ENCODE measurements at places on chromosomes 1 and 21.

DNA sequence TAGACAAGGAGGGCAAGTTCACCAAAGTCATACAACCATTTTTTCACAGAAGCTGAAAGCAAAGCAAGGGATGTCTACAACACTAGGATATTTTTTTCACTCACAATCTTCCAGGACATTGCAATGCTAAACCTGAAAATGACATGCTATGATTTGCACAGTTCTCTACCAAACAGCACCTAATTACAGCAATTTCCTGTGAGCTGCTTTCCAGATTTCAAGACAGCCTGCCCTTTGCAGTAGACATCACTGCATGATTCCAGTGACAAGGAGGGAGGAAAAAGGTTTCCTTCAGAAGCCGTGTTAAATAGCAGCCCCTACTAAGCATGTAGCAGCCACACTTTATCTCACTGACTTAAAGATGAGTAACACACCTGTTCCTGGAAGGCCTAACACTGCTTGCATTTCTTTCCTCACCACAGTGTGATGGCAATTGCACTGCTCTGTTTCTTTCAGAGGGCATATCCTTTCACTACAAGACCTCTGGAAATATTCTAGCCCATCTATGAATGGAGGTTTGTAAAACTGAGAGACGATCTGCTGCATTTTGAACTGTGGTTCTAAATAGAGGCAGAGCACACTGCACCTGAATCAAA lies 97.1 kb downstream of the DUSP10 start:
- DNase-seq = no peak

- DNase-seq = no peak
Measured at GRCh38 chr1:160546942-160547341, 23.9 kb upstream of the SLAMF6 start.

GRCh38 chr1:37846647-37847339 lies 12.6 kb downstream of the MTF1 start:
- DNase-seq = no peak

- DNase-seq = no peak
Measured at GRCh38 chr1:121517586-121518230, 332.9 kb downstream of the SRGAP2C start.

DNA sequence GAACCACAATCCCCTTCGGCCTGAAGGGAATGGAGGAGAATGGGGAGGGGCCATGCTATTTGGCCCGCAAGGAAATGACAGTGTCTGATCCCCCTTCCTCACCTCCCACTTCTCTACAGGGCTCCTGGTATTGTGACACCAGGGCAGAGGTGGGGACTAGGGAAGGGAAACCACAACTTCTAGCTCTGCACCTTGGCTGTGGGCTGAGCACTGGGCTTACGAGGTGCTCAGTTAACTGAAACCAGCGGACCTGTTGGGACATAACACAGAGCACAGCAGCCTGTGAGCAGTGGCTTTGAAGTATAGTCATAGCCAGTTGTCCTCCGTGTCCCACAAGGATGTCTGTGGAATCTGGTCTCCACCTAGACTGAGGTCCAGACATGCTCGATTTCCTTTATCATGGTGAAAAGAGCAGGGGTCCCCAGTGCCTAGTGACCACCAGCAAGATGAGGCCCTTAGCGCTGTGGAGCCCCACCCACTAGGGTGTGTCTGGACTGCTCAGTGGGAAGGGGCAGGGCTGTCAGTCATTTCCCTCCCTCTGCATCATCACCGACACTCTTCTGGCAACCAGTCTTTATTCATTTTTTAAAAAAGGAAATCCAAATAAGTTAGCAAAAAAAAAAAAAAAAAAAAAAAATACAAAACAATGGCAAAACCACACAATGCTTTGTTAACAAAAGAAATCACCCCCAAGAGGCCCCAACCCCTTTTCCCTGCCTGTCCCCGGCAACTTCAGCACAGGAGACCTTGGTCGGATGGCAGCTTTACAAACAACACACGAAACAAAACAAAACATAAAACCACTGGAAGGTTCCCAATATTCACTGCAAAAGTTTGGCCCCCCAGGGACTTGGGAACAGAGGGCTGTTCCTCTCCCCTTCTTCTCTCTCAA lies 3.0 kb downstream of the MYOG start:
- no peak for DNase-seq

- no peak for DNase-seq
Measured at GRCh38 chr1:91406773-91407389, 2.2 kb upstream of the HFM1 start.

DNA sequence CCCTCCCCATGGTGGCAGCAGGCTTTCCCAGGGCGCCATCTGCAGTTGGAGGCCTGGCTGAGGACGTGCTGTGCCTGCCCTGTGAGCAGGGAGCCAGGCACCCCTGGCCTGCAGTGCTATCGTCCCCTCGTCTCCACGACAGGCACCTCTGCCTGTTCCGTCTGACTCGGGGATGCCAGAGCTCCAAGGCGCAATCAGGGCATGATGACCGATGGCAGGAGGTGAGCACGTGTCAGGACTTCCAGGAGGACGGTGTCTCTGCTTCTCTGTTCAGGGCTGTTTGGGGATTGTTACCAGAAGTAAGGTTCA lies 125.2 kb downstream of the PCBP3 start:
- no peak for DNase-seq

- no peak for DNase-seq
Measured at GRCh38 chr1:51558375-51558924, 39.4 kb upstream of the EPS15 start.

GRCh38 chr1:18739897-18740296 lies 109.3 kb downstream of the PAX7 start:
- DNase-seq = no peak

DNA sequence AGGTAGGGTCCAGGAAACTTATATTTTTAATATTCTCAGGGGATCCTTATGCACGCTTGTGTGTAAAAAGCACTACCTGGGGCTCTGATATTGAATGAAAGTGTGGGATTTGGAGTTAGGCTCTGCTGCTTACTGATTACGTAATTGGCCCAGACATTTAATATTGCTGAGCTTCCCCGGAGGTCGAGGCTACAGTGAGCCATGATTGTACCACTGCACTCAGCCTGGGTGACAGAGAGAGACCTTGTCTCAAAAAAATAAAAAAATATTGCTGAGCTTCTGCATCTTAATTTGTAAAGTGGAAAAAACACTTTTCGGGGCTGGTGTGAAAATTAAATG lies 62.2 kb upstream of the KIF26B start:
- no peak for DNase-seq

DNA sequence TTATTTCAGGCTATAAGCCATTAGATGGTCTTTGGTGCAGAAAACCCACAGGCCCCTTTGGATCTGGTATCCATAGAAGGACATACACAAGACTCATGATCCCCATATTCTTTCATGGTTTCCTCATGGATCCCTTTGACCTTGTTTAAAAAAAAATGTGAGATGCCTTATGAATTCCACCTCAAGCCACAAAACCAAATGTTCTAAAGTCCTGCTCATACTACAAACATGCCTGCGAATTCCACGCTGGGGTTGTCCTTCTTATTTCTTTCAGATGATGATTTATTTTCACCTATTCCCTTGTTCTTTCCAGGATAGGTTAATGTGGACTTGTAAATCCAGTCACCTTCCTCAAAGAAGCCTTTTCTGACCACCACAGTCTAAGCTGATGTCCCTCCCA lies 256.9 kb upstream of the DPYD start:
- DNase-seq = no peak

DNA sequence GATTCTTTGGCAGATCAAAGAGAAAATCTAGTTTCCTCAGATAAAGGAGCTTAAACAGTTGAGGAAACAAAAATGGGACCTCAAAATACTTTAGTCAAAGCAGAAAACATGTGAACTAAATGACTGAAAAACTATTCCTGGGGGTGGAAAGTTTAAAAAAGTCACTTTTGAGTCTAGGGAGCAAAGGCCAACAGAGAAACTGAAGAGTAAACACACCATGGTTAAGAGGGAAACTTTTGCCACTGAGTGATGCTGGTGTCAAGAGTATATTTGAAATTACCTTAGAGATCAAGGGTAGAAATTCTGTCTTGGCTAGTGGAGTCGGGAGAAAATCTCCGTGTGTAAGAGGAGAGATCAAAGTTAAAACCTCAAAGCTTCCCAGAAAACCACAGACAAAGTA lies 501.2 kb upstream of the ADGRL4 start:
- no peak for DNase-seq

DNA sequence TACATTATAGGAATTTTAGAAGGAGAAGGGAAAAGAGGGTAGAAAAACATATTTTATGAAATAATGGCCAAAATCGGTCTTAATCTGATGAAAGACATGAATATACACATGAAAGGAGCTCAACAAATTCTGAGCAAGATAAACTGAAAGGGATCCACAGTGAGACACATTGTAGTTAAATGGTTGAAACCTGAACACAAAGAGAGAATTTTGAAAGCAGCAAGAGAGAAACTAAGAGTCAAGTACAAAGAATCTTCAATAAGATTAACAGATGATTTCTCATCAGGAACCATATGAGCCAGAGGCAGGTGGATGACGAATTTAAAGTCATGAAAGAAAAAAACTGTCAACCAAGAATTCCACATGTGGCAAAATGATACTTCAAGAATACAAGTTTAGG lies 15.8 kb upstream of the MTR start:
- no peak for DNase-seq

- no peak for DNase-seq
Measured at GRCh38 chr1:200869753-200870391, 2.9 kb upstream of the GPR25 start.

DNA sequence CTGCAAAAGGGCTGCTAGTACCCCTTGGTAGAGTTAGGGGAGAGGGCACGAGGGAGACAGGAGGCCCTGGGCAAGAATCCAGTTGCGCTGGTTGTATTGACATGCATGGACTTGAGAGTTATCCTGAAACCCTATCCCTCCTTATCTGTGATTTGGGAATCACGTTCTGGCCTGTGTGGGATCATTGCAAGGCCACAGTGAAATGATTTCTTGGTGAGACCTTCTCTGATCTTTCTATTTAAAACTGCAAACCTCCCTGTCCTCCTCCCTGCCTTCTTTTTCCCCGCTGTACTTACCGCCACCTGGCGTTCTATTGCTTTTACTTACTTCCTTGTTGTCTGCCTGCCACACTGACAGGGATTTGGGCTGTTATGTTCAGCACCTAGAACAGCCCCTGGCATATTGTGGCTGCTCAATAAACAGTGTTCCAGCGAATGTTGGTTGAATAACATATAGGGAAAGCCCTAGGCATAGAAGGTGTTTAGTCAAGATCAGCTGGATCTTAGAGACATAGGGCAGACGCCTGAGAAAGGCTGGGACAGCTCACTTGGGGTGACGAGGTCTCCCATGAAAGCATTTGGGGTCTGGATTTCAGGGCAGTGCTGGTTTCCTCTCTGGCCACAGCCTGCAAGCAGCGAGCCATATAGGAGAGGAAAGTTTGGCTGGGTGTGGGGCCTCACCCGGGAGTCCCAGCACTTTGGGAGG lies 25.6 kb downstream of the ALPL start:
- DNase-seq = no peak

- no peak for DNase-seq
Measured at GRCh38 chr1:205928317-205928716, 14.9 kb downstream of the SLC26A9 start.

DNA sequence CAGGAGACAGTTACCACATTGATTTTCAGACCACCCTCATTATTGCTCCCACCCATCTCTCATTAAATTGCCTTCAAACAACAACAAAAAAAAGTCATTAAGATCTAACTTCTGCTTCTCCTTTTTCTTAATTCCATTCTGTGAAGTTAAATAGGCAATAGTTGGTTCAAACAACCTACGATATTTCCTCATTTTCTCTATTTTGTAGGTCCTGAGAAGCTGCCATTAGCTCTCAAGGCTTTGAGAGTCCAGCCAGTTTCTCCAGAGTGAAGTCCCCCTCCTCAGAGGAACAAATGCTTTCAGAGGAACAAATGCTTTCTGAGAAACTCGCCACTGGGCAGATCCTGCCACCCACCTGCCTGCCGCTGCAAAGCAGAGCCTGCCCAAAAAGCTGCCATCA lies 125.6 kb downstream of the ETS2 start:
- no peak for DNase-seq

DNA sequence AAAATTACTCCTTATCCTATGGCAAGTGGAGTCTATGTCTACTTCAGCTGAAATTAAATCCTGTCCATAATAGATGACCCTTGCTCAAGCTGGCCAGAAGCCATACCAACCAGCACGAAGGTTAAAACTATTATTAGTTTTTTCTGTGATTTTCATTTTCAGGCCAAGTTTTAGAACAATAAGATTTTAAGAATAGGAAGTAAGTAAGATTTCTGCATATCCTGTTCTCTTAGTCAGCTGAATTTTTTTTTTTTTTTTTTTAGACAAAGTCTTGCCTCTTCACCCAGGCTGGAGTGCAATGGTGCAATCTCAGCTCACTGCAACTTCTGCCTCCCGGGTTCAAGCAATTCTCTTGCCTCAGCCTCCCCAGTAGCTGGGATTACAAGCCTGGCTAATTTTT lies 6.1 kb upstream of the RBP7 start:
- DNase-seq = no peak

DNA sequence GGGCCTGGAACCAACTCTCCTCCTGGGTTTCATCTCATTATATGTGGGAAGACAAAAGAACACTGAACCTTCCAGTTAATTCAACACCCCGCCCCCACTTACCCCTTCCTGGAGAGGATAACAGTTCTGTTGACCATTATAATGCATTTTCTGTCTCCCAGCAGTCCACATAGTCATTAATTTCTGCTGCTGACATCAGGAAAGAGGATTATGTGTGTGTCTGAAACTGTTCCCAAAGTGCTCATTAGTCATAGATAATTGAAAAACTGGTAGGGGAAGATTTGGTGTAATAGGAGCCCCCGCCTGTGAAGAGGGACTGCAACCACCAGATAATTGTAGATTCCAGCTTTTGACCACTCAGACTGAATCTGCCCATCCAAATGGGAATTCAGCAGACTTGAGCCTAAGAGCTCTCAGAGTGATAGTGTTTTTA lies 208.7 kb downstream of the FGGY start:
- no peak for DNase-seq

- no peak for DNase-seq
Measured at GRCh38 chr1:175731581-175731980, 11.8 kb downstream of the TNR start.

- no peak for DNase-seq
Measured at GRCh38 chr1:173789841-173790240, 34.6 kb upstream of the DARS2 start.

DNA sequence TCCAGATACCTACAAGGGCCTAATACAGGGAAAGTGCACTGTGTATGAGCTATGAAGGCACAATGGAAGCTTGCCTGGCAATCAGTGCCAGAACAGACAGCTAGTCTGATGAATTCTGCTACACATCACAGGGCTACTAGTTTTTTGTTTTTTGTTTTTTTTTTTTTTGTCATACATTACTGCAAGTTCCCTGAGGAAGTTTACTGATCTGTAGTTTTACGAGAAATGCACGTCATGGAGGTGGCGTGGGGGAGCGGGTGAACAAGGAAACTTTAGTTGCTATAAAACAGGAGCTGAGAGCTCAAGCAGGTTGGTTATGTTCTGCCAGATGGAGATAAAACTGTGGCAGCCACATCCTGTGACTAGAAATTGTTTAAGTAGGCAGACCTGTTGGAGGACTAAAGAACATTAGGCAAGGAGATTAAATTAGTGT lies 17.7 kb downstream of the PTPRC start:
- no peak for DNase-seq
